ENCODE measurements at places on chromosomes 6 and 20. TPM values are rescaled to one million over a fixed set of nuclear protein-coding genes. Genes with fewer than 3 reads are reported as not detected.
A peak's percentile ranks its signal among the peaks of the same experiment; 100 is the strongest.

DNA sequence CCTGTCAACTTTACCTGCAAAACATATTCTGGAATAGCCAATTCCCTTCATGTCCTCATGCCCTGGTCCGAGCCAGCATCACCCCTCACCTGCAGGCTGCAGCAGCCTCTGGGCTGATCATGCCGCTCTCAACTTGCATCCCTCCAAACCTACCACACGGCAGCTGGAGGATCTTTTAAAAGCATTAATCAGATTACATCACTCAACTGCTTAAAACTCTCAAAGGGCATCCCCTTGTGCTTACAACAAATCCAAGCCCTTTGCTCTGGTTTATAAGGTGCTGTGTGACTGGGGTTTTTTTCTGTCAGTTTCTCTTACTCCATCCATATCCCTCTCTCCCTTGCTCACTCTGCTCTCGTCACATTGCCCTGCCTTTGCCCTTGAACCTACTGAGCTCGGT, 24.0 kb downstream of the CD40 start:
- DNase-seq: no peak

- DNase-seq: no peak
Observed at GRCh38 chr6:42250274-42250931, 32.7 kb upstream of the MRPS10 start.

DNA sequence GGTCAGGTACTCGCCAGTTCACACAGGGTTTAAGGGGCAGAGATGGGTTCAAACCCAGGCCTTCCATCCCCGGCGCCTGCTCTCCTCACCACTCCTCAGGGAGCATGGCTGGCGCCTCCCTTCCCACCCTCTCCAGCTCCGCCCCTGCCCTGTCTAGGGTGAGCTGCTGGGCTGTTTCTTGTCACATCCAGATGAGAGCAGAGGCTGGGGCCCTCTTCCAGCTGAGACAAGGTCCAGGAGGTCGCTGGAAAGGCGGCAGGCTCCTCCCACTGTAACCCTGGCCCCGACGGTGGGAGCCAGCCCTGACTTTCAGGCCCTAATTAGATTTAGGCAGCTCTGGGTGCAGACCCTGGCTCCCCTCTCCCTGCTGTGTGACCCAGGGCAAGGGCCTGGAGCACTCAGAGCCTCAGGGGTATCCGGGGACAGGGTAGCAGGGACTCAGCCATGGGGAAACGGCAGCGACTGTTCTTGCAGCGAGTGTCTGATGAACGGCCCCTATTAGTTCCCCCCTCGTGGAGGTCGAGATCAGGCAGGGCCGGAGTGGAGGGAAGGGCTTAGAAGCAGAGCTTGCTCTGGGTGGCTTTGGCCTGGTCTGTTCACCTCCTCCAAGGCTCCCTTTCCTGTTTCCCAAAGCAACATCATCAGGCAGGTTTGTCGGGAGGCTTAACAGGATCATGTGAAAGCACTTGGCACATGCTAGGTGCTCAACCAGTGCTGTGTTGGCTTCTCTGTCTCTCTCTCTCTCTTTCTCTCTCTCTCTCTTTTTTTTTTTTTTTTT, 33.4 kb downstream of the SNAI1 start:
- DNase-seq: peak; percentile 19

- no peak for DNase-seq
Observed at GRCh38 chr6:71383476-71383875, 94.9 kb downstream of the OGFRL1 start.

DNA sequence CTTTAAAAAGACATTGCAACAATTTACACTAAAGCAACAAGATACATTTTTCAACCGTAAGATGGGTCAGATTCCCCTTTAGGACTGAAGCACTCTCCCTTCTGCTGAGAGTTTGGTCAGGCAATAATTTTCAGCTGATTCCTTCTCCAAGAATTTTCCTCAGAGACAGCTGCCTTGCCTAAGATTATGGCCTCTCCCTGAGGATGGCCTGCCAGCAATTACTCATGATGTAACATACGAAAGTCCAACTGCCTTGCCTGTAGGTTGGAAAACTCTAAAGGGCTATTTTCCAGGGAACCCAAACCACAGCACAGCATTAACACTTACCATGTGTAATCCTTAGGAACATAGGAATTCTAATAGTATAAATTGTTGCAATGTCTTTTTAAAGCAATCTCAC, 229.1 kb upstream of the FLRT3 start:
- DNase-seq: no peak

The ULBP1 gene
- 0.38 TPM for total RNA-seq

The PXDC1 gene
- 25.2 TPM for total RNA-seq

The RIPPLY2 gene
- not detected for total RNA-seq

Measured in left ventricle myocardium inferior (tissue), 1 donor.